ENCODE measurements at places on chromosomes 3 and 15. TPM values are rescaled to one million over a fixed set of nuclear protein-coding genes. Genes with fewer than 3 reads are reported as not detected.

RSL24D1 gene
- 66.4 TPM for total RNA-seq

HAPLN3 gene
- 79.9 TPM for total RNA-seq

NCBP2 gene
- 48.1 TPM for total RNA-seq

IQCH gene
- 2.0 TPM for total RNA-seq

LIPC gene
- total RNA-seq = 0.93 TPM

RHOV gene
- 0.19 TPM for total RNA-seq

MESP2 gene
- total RNA-seq = not detected

ANKRD63 gene
- total RNA-seq = not detected

CPB1 gene
- 7.3 TPM for total RNA-seq

CSPG5 gene
- total RNA-seq = 7.0 TPM

BCL6 gene
- total RNA-seq = 154 TPM

GOLGA8Q gene
- total RNA-seq = 1.0 TPM

PLSCR5 gene
- not detected for total RNA-seq

KLHL25 gene
- total RNA-seq = 6.4 TPM

LRTM1 gene
- total RNA-seq = not detected

CAMK2N2 gene
- 0.26 TPM for total RNA-seq

CFAP92 gene
- 0.62 TPM for total RNA-seq

CCR5 gene
- 5.7 TPM for total RNA-seq

ABHD10 gene
- total RNA-seq = 14.1 TPM

GOLGA8G gene
- total RNA-seq = not detected

All from aorta (tissue), 5 donors.